ENCODE measurements at places on chromosomes 2 and 18.
A peak's percentile ranks its signal among the peaks of the same experiment; 100 is the strongest.

DNA sequence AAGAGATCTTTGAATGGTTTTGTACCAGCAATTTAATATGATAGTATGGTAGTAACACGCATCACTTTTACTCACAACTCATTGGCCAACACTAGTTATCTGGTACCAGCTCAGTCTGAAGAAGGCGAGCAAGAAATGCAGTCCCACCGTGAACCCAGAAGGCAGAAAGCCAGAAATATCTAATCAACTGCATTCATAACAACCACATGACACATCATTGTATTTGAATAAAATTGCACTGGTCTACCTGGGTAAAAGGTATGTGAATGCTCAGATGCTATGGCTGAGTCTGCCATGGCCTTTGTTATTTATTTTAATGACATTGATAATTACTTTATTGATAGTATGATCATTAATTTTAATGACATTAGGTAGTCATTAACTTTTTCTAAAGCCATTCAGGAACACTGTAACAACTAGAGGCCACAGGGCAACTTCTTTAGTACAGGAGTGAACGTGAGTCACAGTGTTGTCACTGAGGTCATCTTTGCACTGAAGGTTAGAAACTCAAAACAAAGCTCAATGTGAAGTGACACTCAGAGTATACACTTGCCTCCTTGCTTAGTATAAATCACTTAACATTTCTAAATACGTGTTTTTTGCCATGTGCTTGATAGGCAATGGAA lies 475.6 kb upstream of the TNP1 start:
- H3K27ac ChIP-seq = no peak overlapping the region
- no peak for DNase-seq
- H3K27me3 ChIP-seq = no peaks in the 10 kb centered on the region
- H3K4me1 ChIP-seq = peaks cover 4% of the 10 kb centered on the region

- H3K27me3 ChIP-seq = no peaks in the 10 kb centered on the region
- H3K4me3 ChIP-seq = no peak overlapping the region
- no peak overlapping the region for H3K27ac ChIP-seq
- DNase-seq = no peak
- no peaks in the 10 kb centered on the region for H3K36me3 ChIP-seq
Measured at GRCh38 chr18:62182220-62182619, 4.6 kb downstream of the PIGN start.

GRCh38 chr18:62768558-62768943 lies 53.2 kb downstream of the PHLPP1 start:
- no peaks in the 10 kb centered on the region for H3K27me3 ChIP-seq
- H3K4me1 ChIP-seq = no peaks in the 10 kb centered on the region
- no peak for DNase-seq
- H3K4me3 ChIP-seq = no peak overlapping the region
- H3K36me3 ChIP-seq = no peaks in the 10 kb centered on the region
- H3K27ac ChIP-seq = no peak overlapping the region

- no peak for DNase-seq
- no peaks in the 10 kb centered on the region for H3K36me3 ChIP-seq
- H3K27ac ChIP-seq = no peak overlapping the region
- no peaks in the 10 kb centered on the region for H3K27me3 ChIP-seq
Measured at GRCh38 chr2:68537011-68537410, 69.6 kb downstream of the APLF start.

DNA sequence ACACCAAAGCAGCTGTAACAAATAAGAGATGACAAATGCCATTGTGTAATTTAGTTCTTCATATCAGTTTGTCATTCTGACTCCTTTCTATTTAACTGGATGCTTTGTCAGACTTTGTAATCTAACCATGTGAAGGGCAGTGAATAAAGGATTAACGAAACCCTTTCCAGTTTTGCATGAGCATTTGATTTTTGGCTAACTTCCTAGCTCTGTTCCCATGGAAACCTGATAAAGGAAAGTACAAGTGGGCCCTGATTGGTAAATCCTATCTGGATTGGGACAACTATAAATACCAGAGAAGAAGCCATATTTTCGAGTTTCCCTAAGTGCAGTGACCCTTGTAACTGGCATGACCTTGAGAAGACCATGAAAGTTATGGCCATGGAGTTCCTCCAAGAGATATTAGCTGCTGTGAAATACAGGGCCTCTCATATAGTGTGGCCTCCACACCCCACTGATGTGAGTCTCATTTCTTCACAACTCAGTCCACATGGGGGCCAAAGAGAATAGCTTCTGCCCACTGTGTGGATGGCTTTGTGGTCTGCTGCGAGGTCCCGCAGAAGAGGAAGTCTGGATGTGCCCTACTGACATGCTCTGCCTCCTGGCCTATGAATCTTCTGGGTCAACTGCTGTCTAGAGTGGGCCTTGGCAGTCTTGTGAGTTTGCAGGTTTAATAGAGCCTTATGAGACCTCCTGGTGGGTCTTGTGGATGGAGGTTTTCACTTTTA lies 38.2 kb upstream of the CYP1B1 start:
- H3K4me1 ChIP-seq = peaks cover 14% of the 10 kb centered on the region
- DNase-seq = no peak

- H3K27me3 ChIP-seq = no peaks in the 10 kb centered on the region
- no peak overlapping the region for H3K4me3 ChIP-seq
- H3K27ac ChIP-seq = no peak overlapping the region
- no peak for DNase-seq
Measured at GRCh38 chr2:111209045-111209514, 88.4 kb downstream of the BCL2L11 start.

DNA sequence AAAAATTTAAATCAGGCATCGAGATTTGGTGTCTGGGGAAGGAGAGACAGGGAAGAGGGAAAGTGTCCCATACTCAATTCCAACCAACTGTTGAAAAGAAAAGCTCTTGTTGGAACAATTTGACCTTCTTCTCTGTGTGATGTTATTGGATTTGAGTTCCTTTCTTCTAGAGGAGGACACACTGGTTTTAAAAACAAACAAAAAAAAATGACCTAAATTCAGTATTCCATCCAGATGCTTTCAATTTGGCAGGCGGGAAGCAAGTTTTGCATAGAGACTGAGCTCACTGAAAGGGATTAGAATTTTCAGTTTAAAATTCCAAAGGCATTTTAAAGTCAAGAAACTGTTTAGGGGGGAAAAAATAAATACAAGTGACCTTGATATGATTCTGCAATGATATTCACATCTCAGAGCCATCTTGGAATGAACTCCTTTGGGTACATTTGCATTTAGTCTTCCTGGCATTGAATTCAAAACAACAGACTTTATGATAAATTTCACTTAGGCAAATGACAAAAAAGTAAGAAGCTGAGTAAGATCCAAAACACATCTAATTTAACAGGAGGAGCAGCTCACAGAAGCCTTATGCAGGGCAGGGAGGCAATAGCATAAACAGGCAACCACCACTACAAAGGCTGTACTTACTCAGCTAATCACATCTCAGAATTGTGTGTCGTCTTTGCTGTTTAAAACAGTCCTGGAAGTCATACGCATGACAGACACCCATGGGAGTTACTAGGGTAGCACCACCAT lies 126.8 kb downstream of the CDH20 start:
- DNase-seq = no peak
- H3K4me1 ChIP-seq = no peaks in the 10 kb centered on the region
- H3K4me3 ChIP-seq = no peak overlapping the region
- no peak overlapping the region for H3K27ac ChIP-seq
- H3K27me3 ChIP-seq = no peaks in the 10 kb centered on the region
- H3K36me3 ChIP-seq = no peaks in the 10 kb centered on the region

GRCh38 chr2:3024401-3024935 lies 353.1 kb downstream of the EIPR1 start:
- DNase-seq = no peak
- no peak overlapping the region for H3K27ac ChIP-seq
- H3K36me3 ChIP-seq = no peaks in the 10 kb centered on the region
- no peaks in the 10 kb centered on the region for H3K27me3 ChIP-seq
- H3K4me3 ChIP-seq = no peak overlapping the region

GRCh38 chr2:225076125-225076524 lies 33.9 kb upstream of the DOCK10 start:
- no peaks in the 10 kb centered on the region for H3K27me3 ChIP-seq
- no peaks in the 10 kb centered on the region for H3K4me1 ChIP-seq
- no peaks in the 10 kb centered on the region for H3K36me3 ChIP-seq
- no peak overlapping the region for H3K4me3 ChIP-seq
- no peak for DNase-seq

- peaks cover 66% of the 10 kb centered on the region for H3K36me3 ChIP-seq
- no peak overlapping the region for H3K4me3 ChIP-seq
- H3K4me1 ChIP-seq = peaks cover 24% of the 10 kb centered on the region
- no peak for DNase-seq
Measured at GRCh38 chr2:233474308-233475160, 92.0 kb downstream of the USP40 start.

- no peak for DNase-seq
- H3K4me1 ChIP-seq = no peaks in the 10 kb centered on the region
- H3K27me3 ChIP-seq = no peaks in the 10 kb centered on the region
Measured at GRCh38 chr18:44945888-44946401, 265.3 kb downstream of the SETBP1 start.

DNA sequence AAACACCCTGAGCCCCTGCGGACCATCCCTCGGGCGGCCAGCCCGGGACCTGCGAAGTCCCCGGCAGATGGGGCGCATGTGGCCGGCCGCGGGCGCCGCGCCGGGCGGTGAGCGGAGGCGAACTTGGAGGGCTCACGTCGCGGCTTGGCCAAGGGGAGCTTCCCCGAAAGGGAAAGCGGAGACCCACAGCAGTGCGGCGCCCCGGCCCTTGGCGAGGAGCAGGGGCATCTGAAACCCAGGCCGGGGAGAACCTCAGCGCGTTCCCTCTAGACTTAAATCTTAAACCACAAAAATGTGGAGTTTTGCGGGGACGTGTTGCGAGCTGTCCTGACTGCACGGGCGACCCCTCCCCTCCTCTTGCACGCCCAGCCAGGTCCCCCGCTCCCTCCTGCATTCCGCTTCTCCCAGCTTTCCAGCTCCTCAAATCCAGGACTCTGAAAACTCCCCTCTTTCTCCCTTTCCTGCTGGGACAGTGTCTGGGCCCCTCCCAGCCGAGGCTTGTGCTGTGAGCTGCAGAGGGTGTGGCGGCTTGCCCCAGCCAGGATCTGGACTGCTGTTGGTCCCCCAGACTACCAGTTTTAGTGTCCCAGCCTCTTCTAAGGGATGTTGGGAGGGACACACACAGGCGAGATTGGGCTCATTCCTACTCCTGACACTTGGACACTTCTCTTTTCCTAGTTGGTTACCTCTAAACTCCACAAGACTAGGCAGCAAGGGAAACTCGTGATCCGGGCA lies 1.3 kb downstream of the FMNL2 start:
- H3K27ac ChIP-seq = peak overlapping the region; percentile 76
- peak overlapping the region; percentile 99 for H3K4me3 ChIP-seq
- H3K27me3 ChIP-seq = peaks cover 25% of the 10 kb centered on the region

DNA sequence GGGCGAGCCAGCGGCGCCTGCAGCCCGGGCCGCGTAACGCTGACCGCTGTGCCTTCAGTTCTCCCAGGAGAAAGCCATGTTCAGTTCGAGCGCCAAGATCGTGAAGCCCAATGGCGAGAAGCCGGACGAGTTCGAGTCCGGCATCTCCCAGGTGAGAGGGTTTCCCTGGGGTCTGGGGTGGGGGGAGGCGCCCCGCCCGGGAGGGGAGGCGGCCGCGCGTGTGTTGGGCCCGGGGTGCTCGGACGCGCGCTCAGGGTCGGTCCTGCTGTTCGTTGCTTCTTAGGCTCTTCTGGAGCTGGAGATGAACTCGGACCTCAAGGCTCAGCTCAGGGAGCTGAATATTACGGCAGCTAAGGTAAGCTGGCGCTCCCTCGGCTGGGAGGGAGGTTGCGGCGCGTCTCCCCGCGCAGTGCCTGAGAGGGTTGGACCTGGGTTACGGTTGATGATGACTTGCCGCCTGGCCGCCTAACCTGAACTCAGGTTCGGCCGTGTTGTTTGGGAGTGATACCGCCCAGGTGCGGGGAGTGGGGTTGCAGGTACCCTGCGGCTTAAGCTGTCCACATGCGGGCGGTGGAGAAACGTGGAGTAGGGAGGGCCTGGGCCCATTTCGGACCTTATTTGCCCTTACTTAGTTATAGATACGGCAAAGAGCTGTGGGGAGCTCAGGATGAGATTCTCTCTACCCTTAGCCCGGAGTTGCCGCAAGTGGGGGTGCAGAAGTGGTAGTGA lies 638 bp downstream of the RPS7 start:
- H3K4me3 ChIP-seq = peak overlapping the region; percentile 95
- DNase-seq = no peak
- no peaks in the 10 kb centered on the region for H3K27me3 ChIP-seq
- peaks cover 45% of the 10 kb centered on the region for H3K4me1 ChIP-seq

GRCh38 chr18:80182855-80183254 lies 64.5 kb downstream of the PARD6G start:
- H3K27me3 ChIP-seq = no peaks in the 10 kb centered on the region
- no peak overlapping the region for H3K4me3 ChIP-seq

- H3K36me3 ChIP-seq = no peaks in the 10 kb centered on the region
- H3K27me3 ChIP-seq = no peaks in the 10 kb centered on the region
- no peak overlapping the region for H3K4me3 ChIP-seq
- no peak for DNase-seq
- H3K4me1 ChIP-seq = no peaks in the 10 kb centered on the region
Measured at GRCh38 chr18:60892441-60892840, 440.8 kb upstream of the CDH20 start.

- H3K36me3 ChIP-seq = no peaks in the 10 kb centered on the region
- no peak overlapping the region for H3K27ac ChIP-seq
- peaks cover 9% of the 10 kb centered on the region for H3K4me1 ChIP-seq
- H3K27me3 ChIP-seq = peaks cover 53% of the 10 kb centered on the region
Measured at GRCh38 chr2:119522671-119523070, 1.6 kb downstream of the SCTR start.

DNA sequence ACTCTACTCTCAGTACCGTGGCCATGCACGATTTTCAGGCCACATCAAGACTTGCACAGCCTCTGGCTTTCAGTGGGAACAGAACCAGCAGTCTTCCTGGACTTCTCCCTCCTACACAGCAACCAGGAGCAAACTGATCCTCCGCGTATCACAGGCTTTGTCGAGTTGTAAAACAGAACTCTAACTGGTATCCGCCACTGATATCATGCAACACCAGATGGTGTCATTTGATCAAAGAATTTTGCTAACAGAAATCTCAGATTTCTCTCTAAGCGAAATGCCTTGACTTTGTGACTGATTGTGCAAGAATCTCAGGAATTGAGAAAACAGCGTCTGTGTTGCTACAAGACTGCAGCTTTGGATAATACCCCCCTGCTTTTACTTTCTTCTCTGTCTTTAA lies 85.7 kb downstream of the COPS8 start:
- H3K4me1 ChIP-seq = peaks cover 12% of the 10 kb centered on the region
- H3K27me3 ChIP-seq = no peaks in the 10 kb centered on the region
- H3K27ac ChIP-seq = peak overlapping the region; percentile 62
- H3K36me3 ChIP-seq = no peaks in the 10 kb centered on the region

- no peaks in the 10 kb centered on the region for H3K36me3 ChIP-seq
- no peak overlapping the region for H3K4me3 ChIP-seq
- H3K4me1 ChIP-seq = no peaks in the 10 kb centered on the region
- no peak for DNase-seq
Measured at GRCh38 chr2:190766595-190766994, 114.0 kb upstream of the GLS start.

- DNase-seq = peak; percentile 87
- H3K27ac ChIP-seq = peak overlapping the region; percentile 83
- H3K36me3 ChIP-seq = no peaks in the 10 kb centered on the region
- peaks cover 16% of the 10 kb centered on the region for H3K4me1 ChIP-seq
- peak overlapping the region; percentile 62 for H3K4me3 ChIP-seq
- H3K27me3 ChIP-seq = no peaks in the 10 kb centered on the region
Measured at GRCh38 chr2:128321784-128322714, 3.4 kb upstream of the HS6ST1 start.
